ENCODE measurements at places on chromosomes 1 and 21. TPM values are rescaled to one million over a fixed set of nuclear protein-coding genes. Genes with fewer than 3 reads are reported as not detected.

DNA sequence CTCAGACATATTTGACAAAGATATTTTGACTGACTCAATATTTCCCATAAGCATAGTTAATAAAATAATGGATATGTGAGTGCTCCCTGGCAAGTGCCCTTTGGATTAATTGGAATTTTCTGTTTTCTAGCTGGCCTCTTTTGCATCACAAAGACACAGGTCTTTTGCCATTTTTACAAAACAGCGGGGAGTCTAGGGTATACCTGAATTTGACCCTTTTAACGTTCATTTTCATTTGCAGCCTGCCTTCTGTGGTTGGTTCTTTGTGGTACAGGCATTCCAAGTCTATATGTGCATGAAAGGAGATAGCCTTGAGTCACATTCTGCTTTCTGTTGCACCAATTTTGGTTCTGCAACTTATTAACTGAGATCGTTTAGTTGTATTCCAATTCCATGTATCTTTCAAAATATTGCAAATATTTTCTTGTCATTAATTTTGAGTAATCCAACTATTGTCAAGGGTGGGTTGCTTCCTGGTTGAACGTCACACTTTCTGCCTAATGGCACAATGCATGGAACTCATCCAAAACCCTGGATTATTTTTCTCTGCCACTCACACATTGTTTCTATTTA, 171.7 kb downstream of the CRB1 start:
- H3K36me3 ChIP-seq = no peaks in the 10 kb centered on the region
- no peak for DNase-seq
- H3K4me3 ChIP-seq = no peak overlapping the region
- H3K27me3 ChIP-seq = no peaks in the 10 kb centered on the region

- H3K4me3 ChIP-seq = no peak overlapping the region
- H3K36me3 ChIP-seq = no peaks in the 10 kb centered on the region
- no peaks in the 10 kb centered on the region for H3K27me3 ChIP-seq
Measured at GRCh38 chr1:96253246-96254035, 468.1 kb upstream of the PTBP2 start.

DNA sequence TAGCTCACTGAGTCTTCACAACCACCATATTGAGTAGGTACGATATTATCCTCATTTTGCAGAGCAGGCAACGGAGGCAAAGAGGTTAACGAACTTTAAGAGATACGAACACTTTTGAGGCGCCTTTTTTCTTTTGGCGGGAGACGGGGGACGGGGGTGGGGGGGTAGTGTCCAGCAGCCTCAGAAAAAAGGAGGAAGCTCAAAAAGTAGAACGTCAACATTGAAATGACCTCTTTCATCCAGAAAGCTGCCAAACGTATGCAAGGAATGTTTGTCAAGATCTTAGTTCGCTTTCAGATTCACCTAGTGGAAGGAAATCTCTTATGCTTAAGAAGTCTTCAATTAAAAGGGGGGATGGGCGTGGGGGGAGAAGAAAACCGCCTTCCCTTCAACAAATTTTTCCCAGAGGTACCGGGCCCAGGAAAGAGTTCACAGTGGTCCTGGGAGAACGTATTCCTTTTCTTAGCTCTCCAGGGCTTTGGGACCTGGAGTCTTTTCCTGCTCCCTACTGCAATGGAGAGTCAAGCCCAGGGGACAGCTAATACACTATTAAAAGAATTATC, 1.1 kb upstream of the PCAT6 start:
- H3K4me3 ChIP-seq = no peak overlapping the region
- no peak overlapping the region for H3K27ac ChIP-seq
- H3K36me3 ChIP-seq = no peaks in the 10 kb centered on the region
- DNase-seq = no peak
- no peaks in the 10 kb centered on the region for H3K27me3 ChIP-seq

- H3K36me3 ChIP-seq = no peaks in the 10 kb centered on the region
- H3K4me3 ChIP-seq = no peak overlapping the region
- H3K4me1 ChIP-seq = peaks cover 14% of the 10 kb centered on the region
- no peaks in the 10 kb centered on the region for H3K27me3 ChIP-seq
- no peak overlapping the region for H3K27ac ChIP-seq
Measured at GRCh38 chr1:165287329-165287728, 69.2 kb downstream of the LMX1A start.

GRCh38 chr1:19884312-19884711, 2.1 kb downstream of the OTUD3 start:
- peak overlapping the region; percentile 78 for H3K4me3 ChIP-seq
- peaks cover 21% of the 10 kb centered on the region for H3K4me1 ChIP-seq
- H3K36me3 ChIP-seq = peaks cover 9% of the 10 kb centered on the region
- no peak for DNase-seq

DNA sequence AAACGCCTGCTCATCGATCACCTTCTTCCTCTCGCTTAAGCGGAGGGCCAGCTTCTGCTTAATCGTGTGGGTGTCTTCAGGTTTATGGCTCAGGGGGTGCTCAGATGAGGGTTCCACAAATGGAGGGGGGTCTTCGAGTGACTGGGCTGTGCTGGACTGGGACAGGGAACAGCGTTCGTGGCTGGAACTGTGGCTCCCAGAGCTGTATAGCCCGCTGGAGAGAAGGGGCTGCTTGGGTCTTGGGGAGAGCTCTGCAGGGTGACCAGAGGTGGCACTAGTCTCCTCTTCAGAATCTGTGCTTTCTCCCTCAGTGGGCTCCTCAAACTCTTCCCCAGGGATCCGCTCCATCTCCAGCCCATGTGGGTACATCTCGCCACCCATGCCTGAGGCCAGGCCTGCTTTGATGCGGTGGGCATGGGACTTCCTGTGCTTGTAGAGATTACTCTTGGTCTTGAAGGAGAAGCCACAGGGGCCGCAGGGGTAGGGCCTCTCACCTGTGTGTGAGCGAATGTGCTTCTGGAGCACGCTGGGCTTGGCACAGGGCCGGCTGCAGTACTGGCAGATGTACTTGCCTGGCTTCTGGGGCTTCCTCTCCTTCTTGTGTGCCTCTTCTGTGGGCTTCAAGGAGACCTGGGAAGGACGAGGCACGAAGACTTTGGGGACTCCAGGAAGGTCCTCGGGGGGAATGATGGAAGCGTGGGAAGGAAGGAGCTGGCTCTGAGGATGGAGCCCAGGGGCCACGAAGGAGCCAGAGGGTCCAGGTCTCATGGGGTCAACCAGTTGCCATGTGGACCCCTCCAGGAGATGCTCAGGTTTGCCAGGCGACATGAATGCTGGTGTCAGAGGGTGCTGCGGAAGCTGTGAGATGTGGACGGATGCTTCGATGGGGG, 99.4 kb upstream of the EDN2 start:
- no peak for DNase-seq
- H3K27me3 ChIP-seq = no peaks in the 10 kb centered on the region
- H3K4me1 ChIP-seq = no peaks in the 10 kb centered on the region
- H3K4me3 ChIP-seq = no peak overlapping the region
- no peak overlapping the region for H3K27ac ChIP-seq

- H3K4me3 ChIP-seq = no peak overlapping the region
- H3K36me3 ChIP-seq = no peaks in the 10 kb centered on the region
- no peaks in the 10 kb centered on the region for H3K4me1 ChIP-seq
Measured at GRCh38 chr1:37656026-37656425, 21.3 kb upstream of the RSPO1 start.

C8B gene
- total RNA-seq = not detected

S100A3 gene
- not detected for total RNA-seq

SELL gene
- not detected for total RNA-seq
